Kidney epithelial cell (primary cell): ENCODE measurements at places on chromosomes 16 and 17. TPM values are rescaled to one million over a fixed set of nuclear protein-coding genes. Genes with fewer than 3 reads are reported as not detected.

LRRC37A gene
- 2.0 and 2.8 TPM in 2 replicates for total RNA-seq

PTX4 gene
- not detected in 2 replicates for total RNA-seq

CLDN7 gene
- total RNA-seq: 248 and 250 TPM in 2 replicates

SLC43A2 gene
- total RNA-seq: 9.1 and 15.5 TPM in 2 replicates

CYBC1 gene
- 76.0 and 106 TPM in 2 replicates for total RNA-seq

GSG1L gene
- not detected in 2 replicates for total RNA-seq

EXOC3L1 gene
- total RNA-seq: 0.21 and 0.25 TPM in 2 replicates

XYLT1 gene
- 1.6 and 2.2 TPM in 2 replicates for total RNA-seq

CFAP119 gene
- 1.6 and 5.7 TPM in 2 replicates for total RNA-seq

FOXC2 gene
- total RNA-seq: 12.1 and 12.2 TPM in 2 replicates

TAC4 gene
- not detected in 2 replicates for total RNA-seq

MYH1 gene
- not detected in 2 replicates for total RNA-seq

ZNF287 gene
- total RNA-seq: 3.4 and 12.4 TPM in 2 replicates

KRT9 gene
- not detected in 2 replicates for total RNA-seq

KRT25 gene
- total RNA-seq: not detected in 2 replicates

ITGA2B gene
- 0.04 and 0.14 TPM in 2 replicates for total RNA-seq

CCDC154 gene
- total RNA-seq: 0.08 and 0.14 TPM in 2 replicates

MARVELD3 gene
- total RNA-seq: 9.7 and 15.7 TPM in 2 replicates

GRCh38 chr16:79610771-79611170 lies 10.2 kb upstream of the MAF start:
- DNase-seq: no peak

- DNase-seq: no peak
These were observed 7.9 kb upstream of the KCNJ16 start for GRCh38 chr17:70067134-70067533.

- DNase-seq: no peak
These were observed 5.3 kb upstream of the HAS3 start for GRCh38 chr16:69100071-69100691.

DNA sequence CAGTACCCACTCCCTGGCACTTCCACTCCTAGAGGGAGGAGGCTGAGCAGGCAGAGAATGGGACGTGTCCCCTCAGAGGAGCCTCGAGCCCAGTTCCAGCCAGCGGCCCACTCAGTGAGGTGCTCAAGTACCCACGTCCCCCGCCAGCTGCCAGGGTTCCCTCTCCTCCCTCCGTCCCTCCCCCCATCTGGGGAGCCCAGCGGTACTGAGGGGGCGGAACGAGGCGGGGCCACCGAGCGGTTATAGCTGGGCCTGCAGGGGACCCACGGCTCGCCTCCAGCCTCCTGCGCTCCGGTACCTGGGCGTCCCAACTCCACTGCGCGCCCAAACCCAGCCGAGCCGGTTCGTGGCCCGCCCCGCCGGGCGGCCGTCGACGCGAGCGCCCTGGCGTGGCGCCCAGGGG lies at the start of gene NPW:
NPW (plus strand) TSS at position 268 of the 403 bp plus-strand sequence.
- DNase-seq: no peak

DNA sequence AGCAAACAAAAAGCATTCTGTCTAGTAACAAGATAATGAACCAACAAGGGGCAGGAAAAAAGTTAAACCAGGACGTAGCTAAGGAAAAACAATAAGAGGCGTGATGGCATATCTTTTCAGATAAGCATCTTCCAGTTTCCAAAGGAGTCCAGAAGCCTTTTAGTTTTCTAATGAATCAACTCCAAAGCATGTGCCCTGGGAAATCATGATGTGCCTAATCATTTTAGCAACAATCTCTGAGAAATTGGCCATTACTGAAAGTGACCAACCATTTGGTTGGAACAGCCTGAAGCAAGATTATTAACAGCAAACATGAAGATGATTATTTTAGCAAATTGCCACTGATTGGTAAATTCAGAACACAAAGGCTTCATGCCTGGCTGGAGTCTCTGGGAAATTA lies 440.9 kb upstream of the MAF start:
- no peak for DNase-seq

DNA sequence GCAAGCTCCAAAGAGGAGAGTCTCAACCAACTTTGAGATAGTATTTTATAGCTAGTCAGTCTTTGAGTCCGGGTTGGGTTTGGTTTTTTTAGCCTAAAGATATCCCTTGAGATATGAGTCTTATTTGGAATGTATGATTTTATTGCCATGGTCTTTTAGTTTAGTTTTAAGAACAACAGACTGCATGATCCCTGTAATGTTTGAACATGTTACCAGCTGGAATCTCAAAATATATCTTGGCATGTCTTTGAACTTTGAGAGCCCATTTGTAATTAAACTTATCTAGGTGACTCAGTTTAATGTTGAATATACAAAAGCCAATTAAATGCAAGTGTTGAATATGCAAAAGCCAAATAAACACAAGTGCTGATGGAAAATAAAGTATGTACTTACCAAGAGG lies 100.6 kb downstream of the TANGO6 start:
- DNase-seq: no peak

- peak; percentile 55 for DNase-seq
These were observed 6.7 kb downstream of the CCDC57 start for GRCh38 chr17:82205720-82206508.

DNA sequence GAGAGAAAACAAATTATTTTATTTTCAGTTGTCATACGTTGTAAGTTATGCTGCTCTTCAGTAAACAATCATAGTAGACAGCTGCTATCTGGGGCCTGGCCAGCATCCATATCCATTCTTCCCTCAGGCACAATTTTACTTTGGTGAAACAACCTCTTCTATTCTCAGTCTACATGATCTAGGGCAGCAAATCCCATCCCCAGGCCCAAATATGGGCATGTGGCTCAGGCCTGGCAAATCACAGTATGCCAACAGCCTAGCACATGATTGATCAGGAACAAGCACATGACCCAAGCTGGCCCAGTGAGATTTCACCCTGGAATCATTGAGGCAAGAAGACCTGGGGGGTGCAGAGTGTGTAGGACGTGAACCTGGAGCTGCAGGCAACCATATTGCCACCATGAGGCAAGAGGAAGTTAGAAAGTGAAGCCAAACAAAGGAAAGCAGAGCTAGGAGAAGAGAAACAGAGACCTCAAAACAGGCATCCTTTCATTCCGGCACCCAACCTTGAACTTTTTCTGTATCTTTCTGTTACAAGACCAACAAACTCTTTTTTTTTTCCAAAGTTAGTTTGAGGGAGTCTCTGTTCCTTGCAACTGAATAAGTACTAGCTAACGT lies 10.3 kb upstream of the ABCC12 start:
- DNase-seq: no peak

GRCh38 chr16:49602976-49603310 lies 229.3 kb downstream of the C16orf78 start:
- DNase-seq: no peak

GRCh38 chr17:20173091-20173490 lies 163.9 kb downstream of the SPECC1 start:
- no peak for DNase-seq

GRCh38 chr16:5064915-5065314 lies 841 bp downstream of the C16orf89 start:
- DNase-seq: no peak

- DNase-seq: no peak
These were observed 7.9 kb upstream of the LLGL1 start for GRCh38 chr17:18217412-18218015.

DNA sequence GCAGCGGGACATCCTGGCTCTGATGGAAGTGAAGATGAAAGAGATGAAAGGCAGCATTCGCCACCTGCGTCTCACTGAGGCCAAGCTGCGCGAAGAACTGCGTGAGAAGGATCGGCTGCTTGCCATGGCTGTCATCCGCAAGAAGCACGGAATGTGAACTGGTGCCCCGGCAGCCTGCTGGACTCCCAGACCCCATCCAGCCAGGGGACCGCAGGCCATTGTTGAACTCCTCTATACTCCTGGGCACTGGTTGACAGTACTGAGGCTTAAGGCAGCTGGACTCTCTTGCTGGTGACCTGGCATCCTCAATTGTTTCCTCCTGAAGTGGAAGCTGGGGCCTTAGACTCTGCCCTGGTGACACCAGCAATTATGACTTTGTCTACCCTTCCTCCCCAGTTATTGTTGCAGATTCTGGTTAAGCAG lies 1.2 kb downstream of the THAP11 start:
- no peak for DNase-seq

DNA sequence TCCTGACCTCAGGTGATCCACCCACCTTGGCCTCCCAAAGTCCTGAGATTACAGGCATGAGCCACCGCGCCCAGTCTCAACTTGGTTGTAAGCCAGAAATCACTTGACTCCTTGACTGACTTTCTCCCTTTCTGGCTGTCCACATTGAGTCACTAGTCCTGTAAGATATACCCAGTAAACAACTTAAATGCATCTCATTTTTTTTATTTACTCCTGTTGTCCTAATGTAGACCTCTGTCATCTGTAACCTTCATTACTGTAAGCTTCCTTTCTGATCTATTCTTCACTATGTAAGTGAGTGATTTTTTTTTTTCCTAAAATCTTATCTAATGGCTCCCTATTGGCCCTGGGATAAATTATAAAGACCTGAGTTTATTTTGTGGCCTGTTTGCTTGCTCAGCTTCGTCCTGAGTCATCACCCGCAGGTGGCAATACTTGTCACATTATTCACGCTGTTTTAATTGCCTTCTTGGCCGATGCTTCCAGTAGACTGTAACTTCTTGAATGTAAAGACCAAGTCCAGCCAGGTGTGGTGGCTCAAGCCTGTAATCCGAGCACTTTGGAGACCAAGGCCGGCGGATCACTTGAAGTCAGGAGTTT lies 41.0 kb downstream of the PAFAH1B1 start:
- DNase-seq: peak; percentile 92

DNA sequence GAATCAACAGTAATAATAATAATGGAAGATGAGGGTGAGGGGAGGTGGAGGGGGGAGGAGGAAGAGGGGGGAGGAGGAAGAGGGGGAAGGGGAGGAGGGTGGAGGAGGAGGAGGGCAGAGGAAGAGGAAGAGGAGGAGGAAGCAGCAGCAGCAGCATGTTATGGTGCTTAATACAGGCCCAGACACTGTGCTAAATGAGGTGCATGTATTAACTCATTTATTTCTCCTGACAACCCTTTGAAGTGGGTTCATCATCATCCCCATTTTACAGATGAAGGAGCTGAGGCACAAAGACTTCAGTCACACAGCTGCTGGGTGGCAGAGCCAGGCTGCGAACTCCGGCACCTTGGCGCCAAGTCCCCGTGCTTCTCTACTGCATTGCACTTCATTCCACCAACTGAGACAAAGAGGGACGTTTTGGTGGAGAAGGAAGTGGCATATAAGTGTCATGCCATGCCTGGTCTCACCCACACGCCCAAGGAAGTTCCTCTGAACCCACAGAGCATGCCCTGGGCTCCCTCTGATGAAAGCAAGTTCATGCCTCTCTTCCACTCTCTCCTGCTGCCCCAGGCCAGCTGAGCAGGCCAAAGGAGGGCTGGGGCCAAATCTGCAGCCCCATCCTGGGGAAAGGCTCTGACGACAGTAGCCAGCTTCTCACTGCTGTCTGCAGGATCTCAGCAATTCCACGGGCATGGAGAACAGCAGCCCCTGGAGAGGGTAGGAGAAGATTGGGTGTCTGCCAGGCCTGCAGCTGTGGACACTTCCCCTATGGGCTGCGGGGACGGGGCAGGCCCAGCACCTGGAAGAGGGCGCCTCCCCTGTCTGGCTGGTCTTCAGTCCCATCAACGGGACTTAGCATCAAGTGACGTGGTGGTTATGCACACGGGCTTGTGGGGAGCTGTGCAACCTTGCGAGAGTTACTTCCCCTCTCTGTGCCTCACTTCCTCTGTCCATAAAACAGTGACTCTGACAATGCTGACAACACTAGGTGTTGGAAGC lies 21.8 kb downstream of the XYLT1 start:
- DNase-seq: no peak

DNA sequence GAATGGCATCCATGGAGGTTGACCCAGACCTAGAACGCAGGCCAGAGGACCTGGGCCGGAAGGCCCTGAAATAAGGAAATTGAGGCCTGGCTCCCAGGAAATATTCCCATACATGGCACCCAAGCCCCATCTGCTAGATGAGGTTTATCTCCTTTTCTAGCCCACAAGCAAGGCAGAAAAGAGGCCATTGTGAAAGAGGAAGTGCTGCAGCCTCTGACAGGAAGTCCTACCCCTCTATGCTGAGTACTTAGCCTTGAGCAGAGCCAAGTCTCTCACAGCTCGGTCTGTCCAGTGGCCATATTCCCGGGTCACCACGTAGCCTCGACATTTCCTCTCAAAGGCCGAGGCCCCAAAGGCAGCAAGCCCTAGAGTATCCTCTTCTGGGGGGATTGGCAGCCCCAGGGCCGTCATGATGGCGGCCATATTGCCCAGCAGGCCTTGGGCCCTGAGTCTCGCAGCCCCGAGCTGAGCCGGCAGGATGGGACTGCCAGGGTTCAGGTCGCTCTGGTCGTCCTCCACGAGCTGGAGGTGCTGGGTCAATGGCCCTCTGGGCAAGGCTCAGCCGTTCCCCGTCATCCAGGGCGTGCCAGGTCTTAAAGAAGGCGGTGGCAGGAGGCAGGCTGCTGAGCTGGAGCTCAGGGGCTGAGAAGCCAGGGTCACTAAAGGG lies 7.8 kb downstream of the CTF1 start:
- no peak for DNase-seq

- no peak for DNase-seq
These were observed 7.0 kb upstream of the SPATA2L start for GRCh38 chr16:89708481-89708931.

DNA sequence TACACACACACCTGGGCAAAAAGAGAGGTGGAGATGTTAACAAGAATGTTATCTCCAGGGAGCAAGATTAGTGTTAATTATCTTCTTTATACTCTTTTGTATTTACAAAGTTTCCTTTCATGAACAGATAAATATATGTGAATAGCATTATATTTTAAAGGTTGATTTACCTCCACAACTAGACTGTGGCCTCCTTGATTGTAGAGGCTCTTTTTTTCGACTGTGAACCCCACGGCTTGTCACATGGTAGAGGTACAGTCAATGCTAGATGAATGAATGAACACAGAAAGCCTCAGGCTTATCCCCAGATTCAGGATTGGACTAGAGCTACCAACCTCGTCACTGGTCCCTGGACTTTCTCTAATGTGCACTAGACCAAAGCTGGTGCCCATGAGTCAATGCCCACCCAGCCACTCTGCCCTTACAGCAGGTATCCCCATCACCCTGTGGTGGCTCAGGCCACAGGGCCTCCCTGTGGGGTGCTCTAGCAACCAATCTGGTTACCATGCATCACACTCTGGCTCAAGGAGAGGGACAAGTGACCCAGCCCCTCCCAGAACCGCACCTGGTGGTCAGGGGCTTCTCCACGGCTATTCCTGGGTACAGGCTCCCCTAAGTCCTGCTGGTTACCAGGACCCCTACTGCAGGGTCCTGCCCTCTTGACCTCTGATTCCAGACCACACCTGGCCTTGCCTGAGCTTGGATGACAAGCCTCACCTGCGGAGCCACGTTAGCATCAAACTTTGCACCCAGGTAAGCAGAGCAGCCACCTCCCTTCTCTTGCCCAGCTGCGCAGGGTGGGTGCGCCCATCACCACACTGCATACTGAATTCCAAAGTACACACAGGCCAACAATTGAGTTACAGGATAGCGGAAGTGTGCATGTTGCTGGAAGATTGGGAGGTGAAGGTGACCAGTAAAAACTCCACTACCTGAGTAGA lies 101.0 kb downstream of the CDYL2 start:
- no peak for DNase-seq

- no peak for DNase-seq
These were observed 223.4 kb downstream of the HS3ST3A1 start for GRCh38 chr17:13378361-13378760.

GRCh38 chr17:51046046-51046445 lies 74.6 kb downstream of the SPAG9 start:
- no peak for DNase-seq
